ENCODE measurements at places on chromosomes 12 and 14.

DNA sequence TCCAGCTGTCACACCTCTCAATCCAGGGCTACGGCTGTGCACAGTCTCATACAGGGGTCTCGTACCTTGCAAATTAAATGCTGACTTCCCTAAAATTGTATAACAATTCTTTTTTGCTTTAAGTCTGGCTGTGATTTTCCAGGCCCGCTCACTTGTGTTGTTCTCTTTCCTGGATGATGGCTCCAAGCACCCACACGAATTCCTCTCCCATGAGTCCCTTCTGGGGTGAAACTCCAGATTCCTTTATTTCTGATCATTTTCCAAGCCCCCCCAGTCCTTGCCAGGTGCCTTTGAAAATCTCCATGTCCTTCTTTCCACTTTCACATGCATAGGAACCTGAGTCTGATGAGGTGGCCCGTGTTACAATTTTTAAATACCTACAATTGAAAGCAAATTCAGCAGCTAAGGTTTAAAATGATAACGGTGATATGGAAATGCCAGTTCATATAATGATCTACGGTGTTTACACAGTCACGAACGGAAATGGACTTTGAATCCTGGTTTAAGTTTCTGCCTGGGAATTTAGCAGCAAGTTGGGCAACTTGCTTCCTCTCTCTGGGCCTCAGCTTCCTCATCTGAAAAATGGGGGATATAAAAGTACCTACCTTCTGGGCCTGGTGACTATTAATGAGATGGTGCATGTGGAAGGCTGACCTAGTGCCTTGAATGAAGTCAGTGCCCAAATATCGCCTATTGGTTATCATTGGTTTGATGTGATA lies 85.5 kb downstream of the STAB2 start:
- DNase-seq: no peak

DNA sequence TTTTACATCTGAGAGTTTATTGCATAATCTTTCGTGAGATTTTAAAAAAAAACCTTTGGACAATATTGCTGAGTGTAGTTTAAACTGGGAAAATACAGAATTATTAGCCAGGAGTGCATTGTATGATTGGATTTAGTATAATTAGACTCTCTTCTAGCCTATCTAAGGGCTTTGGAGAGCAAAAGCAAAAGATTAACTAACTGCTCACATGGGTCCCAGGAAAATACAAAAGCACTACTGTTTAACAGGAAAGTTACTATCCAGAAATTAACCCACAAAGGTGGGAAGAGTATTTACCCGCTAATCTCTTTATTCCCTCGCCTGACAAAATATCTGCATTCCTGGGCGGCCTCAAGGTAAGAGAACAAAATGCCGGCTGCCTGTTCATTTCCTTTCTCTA lies 309.5 kb downstream of the ATXN7L3B start:
- DNase-seq: no peak

- DNase-seq: no peak
Measured at GRCh38 chr14:77228056-77228455, 43.0 kb downstream of the NGB start.

DNA sequence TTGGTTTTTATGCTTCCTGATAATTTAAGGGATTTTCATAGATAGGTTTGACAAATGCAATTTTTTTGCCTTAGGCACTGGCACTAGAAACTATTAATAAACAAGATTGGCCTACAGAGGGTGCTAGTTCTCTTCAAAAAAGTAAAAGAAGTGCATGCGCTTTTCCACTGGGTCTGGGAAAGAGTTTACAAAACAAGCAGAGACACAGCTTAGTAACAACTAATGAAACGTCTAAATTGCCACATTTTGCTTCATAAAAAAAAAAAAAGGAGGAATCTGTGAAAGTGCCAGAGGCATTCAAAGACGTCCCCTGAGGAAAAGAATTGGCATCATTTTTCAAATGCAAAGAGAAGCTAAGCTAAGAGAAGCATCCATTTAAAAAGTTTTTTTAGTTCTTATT lies 58.3 kb upstream of the EEA1 start:
- DNase-seq: no peak

DNA sequence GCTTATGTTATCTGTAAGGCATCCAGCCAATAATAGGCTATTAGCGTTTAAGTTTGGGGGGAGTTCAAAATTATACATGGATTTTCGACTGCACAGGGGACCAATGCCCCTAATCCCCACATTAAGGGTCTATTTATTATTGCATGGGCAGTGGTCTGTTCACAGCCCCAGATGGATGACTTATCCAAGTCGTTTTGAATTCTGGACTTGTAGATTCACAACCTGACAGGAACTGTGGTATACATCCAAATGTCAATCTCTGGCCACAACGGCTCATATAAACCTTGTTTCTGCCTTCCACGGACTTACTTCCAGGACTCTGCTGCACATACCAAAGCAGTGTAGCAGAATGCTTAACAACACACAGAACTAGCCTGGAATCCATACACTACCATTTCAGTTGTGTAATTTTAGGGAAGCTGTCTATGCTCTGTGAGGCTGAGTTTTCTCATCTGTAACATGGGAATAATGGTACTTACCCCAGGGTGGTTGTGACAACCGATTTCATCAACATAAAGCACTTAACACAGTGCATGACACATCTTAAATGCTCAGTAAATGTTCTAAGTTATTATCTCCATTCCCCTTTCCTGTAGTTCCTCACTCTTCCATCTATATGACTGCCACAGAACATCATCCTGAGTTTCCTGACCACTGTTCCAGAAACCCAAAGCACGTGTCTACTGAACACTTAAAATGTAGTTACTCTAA lies 3.7 kb downstream of the DDX24 start:
- no peak for DNase-seq
